ENCODE measurements at places on chromosomes 13 and 19.

GRCh38 chr19:23507446-23507845 is 112.2 kb upstream of the ZNF91 start:
- DNase-seq: no peak

DNA sequence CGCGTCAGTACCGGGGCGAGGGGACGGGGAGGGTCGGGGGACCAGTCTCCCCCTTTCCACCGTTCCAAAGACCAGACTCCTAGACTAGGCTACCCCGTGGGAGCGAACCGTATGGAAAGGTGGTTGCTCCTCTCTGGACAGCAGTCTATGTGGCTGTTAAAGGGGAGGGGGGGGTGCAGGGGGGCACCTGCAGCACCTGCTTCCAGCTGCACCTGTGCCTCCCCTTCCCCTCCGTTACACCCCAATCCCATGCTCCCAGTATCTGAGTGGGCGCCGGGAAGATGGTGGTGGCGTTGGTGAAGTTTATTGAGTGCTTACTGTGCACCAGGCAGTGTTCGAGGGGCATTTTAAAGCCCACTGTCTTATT is 557 bp downstream of the ZNF524 start:
- DNase-seq: no peak

DNA sequence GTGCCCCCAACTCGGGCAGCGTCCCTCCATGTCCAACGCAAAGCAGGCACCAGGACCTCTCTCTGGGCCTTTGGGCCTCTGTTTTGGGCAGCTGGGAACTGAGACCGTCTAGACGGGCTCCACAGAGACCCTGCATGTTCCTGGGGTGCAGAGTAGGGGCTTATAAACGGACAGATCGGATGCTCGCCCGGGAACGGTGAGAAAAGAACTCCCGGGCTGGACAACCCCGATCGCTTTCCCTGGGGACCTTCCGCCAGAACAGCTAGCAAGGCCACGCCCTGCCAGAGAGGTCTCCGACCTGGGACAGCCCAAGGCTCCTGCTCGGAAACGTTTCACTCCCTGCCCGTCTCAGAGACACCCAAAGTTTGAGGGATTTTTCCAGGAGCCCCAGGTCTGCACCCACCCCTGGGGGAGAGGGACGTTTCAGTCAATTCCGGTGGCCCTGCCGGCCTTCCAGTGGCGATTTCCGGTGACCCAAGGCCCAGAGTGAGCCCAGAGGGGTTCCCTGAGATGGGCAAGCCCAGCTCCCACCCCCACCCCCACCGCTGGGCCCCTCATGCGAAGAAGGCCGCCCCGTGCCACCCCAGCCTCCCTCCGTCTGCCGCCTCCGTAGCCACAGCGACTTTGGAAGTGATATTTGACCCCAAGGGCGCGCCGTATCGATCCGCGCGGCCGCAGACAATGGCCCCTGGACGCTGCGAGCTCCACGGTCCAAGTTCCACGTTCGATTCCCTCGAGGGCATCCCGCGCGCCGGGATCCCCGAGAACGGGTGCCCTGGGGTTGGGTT is 1.7 kb downstream of the NR2F6 start:
- DNase-seq: peak; percentile 59

DNA sequence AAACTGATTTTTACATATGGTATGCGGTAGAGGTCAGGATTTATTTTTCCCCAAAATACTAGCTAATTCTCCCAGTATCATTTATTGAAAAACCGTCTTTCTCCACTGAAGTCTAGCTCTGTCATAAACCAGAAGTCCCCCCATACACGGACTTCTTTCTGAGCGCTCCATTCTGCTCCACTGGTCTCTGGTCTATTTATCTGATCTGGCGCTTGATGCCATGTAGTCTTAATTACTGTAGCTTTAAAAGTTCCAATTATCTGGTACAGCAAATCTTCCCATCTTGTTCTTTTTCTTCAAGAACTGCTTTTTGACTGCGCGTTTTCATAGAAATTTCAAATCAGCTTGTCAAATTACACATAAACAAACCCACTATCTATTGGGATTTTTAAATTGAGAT is 13.7 kb downstream of the DCUN1D2 start:
- no peak for DNase-seq

DNA sequence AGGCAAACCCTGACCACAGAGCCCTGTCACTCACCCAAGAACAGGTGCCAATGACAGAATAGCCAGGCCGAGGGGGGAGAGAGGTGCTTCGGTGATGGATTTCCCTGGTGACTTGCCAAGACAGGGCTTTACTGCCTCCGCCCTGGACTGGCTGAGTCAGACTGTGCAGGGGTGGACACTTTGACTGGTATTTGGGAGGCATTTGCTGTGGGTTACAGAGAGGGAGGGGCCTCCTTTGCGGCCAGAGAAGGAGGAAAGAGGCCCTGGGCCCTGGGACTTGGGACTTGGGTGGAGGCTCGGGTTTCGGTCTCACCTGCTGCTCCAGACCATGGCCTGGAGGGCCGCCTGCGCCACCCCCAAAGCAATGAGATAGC is 4.6 kb upstream of the EPS8L1 start:
- no peak for DNase-seq

DNA sequence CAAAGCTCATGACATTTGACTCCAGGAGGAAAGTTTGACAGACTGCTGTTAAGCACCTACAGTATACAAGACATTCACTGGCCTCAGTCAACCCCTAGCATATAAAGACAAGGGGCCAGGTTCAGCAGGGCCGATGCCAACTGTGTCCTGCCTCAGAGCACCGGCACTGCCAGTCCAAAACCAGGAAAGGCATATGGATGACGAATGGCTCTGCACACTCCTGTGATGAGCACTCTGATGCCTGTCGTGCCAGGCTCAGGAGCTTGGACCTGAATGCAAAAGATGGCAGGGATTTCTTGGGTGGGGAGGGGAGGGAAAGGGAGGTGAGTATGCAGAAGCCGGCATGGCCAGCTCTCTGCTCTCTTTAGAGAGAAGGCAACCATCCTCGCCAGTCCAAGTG is 38.9 kb downstream of the COL4A1 start:
- no peak for DNase-seq

GRCh38 chr19:47693489-47693888 is 19.7 kb upstream of the EHD2 start:
- DNase-seq: no peak

DNA sequence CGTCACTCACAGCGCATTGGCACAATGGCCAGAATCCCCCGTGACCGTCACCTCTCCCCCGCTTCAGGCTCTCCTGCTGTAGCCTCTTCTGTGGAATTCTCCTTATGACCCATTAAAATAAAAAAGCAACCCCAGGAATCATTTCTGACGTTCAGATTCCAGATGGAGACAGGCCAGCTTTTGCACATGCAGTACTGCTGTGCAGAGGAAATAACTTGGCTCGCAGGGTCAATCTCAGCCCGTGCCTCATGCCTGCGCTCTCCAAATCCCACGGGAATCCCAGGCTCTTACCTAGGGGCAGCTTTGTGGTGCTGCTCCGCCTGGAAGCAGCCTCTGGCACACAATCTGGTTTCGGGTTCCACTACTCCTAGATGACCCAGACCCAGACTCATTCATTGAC is 32.7 kb upstream of the SOX1 start:
- no peak for DNase-seq

- DNase-seq: no peak
Measured at GRCh38 chr19:6494438-6495036, 7.6 kb downstream of the TUBB4A start.

GRCh38 chr19:56132316-56132822 is 8.7 kb upstream of the ZNF444 start:
- no peak for DNase-seq

- no peak for DNase-seq
Measured at GRCh38 chr13:40626561-40626960, 39.9 kb downstream of the FOXO1 start.

DNA sequence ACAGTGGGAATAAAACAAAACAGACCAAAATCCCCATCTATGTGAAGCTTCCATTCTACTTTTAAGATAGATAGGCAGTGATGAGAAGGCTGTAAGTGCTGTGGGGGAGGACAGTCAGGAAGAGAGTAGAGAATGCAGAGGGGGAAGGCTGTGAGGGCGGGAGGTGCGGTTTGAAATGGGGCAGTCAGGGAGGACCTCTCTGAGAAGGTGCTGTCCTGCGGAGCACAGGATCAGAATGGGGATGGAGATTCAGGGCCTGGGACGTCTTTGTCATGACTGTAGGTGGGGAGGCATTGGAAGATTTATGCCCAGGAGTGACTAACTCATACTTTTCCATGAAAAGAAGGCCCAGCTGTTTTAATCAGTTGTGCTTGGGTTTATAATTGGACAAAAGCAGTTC is 3.9 kb upstream of the GPR183 start:
- DNase-seq: peak; percentile 37

DNA sequence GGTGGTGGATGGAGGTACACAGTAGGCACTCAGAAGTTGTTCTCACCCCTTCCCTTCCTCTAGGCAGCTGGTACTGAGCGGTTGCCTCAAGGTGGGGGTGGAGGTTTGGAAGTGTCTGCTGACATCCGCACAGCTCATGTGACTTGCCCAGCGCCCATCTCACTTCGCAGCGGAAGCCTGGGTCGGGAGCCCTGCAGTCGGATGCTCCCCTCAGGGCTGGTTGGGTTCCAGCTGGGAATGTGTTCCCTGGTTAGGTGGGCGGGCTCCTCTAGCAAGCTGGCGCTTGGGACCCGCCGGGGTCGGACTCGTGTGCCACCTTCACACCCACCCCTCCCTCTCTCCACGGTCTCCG is 10.2 kb downstream of the PPP1R37 start:
- no peak for DNase-seq

DNA sequence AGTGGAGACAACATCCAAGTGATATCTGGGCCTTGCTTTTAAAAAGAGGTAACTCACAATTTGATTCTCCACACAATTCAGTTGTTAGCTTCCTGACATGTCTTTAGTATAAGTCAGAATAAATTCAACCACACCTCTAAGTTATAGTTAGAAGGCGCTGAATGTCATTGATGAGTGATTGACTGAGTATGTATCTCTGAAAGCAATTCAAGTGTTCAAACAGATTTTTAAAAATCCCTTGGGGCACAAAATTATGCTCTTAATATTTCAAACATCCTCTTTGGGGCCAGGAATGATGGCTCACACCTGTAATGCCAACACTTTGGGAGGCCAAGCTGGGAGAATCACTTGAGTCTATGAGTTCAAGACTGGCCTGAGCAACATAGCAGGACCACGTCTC is 137.0 kb upstream of the PRR20A start:
- no peak for DNase-seq

DNA sequence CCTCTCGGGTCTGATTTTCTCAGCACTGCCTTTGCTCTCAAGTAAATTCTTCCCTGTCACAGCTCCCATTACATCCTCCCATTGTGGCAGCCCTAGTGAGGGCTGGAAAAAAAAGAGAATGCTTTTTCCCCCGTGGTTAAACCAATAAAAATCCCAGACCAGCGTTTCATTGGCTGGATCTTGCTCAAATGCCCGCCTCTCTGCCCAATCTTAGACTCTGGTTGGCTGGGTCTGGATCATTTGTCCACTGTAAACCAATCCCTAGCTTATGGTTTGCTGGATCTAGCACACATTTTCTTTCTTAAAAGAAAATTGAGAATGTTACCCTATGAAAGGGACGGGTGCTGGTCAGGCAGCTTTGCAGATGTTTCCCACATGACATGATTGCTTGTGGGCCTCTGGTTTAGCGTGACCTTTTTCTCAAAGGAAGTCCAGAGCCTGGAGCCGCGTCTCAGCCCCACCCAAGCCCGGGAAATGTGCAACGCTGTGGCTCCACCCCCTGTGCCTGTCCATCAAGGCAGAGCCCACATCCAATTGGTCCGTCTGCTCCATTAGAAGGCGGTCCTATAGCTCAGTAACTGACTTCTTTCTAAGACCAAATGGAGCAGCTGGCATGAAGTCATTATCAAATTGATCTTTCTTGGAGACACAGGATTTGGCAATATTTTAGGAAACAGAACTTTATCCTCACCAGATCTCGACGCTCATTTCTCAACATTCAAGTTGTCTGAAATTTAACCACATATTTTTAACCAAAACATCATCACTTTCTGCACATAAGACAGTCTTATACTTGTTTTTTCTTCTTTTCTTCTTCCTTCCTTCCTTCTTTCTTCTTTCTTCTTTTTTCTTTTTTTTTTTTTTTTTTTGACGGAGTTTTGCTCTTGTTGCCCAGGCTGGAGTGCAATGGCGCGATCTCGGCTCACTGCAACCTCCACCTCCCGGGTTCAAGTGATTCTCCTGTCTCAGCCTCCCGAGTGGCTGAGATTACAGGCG is 2.6 kb upstream of the MCEMP1 start:
- DNase-seq: no peak

GRCh38 chr13:105902396-105902795 is 633.1 kb downstream of the EFNB2 start:
- DNase-seq: no peak

DNA sequence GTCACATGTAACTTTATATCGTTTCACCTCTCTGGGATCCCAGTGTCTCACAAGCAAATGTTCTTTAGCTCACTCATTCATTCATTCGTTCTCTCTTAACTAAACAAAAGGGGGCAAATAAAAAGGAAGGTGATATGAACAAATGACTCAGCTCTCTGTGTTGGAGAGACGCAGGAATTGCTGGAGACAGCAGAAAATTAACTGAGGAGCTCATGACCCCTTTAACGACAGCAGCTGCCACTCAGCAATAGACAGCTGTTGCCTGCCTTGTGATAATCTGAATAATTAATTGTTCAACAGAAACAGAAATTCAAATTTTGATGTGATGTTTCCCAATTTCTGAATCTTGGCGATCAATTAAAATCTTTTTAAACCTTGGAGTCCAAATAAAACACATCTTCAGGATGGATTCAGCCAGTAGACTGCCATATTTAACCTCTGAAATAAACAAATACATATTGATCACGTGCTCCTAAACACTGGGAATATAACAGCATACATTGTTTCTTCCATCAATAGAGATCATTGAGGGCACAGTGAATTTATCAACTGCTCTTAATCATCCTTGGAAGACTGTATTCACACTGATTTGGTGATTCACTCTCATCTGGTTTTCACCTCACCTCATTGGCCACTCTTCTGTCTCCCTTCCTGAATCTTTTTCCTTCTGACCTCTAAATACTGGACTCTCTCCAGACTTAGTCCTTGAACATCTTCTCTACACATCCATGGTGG is 63.3 kb downstream of the MBNL2 start:
- DNase-seq: no peak

DNA sequence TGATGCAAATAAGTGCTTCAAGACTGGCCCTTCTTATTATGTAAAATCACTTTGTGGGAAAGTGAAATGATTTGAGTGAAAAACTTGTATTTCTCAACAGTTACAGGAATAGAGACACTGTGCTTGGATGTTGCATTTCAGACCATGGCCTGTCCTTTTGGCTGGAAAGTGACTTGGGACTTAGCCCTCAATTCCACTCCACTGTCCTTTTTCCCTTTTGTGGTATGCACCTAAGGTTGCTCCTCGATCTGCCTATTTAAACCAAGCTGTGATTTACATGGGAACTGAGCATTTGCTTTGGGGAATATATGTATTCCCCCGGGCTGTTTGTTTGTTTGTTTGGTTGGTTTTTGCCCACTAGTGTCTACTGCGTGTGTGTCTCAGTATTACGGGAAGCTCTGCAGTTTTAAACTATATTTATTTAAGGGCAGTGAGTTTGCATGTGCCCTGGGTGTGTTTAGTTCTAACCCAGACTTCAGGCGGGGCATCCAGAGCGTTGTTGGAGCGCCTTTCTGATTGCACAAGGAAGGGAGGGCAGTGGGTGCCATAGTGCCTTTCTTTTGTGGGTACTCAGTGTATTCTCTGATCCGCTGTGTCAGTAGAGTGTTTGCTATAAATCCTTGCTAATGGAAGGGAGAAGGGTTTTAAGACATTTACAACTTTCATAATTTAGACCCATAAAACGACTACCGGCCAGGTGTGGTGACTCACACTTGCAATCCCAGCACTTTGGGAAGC is 18.2 kb upstream of the RNF113B start:
- no peak for DNase-seq
